IPS DF 6.9 (cell line): ENCODE measurements at places on chromosomes 7 and 10.

DNA sequence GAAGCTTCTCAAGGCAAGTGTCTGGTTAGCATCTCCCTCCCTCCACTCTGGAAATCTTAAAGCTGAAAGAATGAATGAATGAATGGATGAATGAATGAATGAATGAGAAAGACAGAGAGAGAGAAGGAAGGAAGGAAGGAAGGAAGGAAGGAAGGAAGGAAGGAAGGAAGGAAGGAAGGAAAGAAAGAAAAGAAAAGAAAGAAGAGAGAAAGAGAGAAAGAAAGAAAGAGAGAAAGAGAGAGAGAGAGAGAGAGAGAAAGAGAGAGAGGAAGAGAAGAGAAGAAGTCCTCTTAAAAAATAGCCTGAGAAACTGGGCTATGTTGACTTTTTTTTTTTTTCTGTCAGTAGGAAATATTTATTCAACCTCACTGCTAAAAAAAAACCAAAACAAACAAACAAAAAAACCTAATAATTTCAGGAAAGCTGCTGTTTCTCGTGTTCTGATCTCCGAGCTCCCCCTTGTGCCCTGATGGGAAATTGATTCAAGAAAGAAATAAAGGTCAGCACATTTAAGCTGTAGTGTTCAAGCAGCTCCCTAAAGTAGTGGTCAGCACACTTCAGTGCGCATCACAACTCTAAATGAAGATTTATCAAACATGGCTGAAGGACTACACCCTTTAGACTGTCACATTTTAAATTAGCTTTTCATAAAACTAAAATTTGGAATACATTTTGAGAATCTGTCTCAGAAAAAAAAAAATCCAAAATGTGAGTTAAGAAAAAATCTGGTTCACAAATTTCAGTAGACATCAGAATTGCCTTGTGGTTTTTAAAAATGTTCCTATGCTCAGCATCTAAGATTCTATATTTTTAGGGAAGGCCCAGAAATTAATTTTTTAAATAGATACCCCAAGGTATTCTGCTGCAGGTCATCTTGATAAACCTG lies 154.3 kb downstream of the ELAPOR2 start:
- no peak for DNase-seq

- no peak for DNase-seq
Measured at GRCh38 chr10:20879136-20879535, 18.0 kb downstream of the NEBL start.

DNA sequence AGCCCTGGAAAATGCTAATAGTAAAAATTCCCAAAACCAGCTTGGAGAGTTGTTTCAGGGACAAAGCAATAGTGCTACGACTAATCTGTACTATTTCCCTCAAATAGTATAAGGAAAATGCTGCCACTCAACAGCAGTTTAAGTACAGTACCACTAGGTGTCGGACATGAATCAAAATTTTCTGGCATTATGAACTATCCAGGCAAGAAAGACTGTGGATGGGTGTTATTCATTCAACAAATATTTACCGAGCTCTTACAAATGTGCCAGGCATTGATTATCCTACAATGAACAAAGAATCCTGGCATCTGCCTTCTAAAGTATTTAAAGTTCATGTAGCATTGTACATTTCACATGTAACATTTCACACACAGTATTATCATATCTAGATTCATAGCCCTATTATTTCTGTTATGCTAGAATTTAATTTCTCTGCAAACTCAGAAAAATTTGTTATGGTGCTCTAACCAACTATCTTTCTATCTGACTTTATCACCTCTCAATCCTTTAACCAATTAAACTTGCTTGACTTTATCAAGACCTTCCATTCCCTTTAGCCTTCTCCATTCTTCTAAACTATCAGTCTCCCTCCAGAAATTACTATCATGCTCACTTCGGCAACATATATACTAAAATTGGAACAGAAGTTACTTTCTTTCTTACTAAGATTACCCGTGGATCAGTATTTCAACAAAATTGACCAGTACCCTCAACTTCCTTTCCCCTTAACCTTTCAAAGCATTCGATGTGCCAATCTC lies 80.6 kb downstream of the ARHGAP21 start:
- peak; percentile 4 for DNase-seq

DNA sequence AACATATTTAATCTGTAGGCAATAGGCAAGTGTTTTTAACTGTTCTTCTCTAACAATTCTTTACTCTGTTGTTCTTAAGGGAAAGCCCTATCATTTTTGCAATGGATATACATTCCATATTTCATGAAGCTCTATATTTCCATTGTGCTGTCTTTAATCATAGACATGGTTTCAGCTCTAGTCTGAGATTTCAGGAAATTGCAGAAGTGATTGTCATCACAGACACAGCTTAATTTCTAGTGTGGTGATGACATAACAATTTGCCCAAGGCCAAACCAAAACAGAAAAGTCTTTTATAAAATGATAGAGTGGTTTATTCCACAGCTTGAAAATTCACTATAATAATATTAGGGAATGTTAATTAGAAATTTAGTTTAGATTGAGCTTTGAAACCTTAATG lies 494.1 kb upstream of the SEMA3A start:
- DNase-seq: no peak

DNA sequence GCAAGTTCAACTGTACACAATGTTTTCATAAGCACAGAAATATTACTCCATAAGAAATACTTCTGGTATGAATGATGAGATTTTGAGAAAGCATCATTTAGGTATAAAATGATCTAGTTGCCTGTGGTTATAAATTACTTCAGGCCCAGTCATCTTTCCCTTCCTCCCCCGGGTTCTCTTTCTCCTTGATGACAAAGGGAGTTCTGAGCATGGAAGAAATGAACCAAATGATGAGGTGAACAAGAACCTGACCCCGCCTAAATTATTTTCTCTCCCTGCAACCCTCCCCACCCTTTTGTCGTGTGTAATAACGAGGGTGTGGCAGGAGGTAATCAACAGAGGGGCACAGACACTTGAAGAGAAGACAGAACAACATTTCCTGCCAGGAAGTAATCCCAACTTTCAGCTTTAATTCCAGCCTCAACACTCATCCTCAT lies 319.6 kb upstream of the SP8 start:
- no peak for DNase-seq

DNA sequence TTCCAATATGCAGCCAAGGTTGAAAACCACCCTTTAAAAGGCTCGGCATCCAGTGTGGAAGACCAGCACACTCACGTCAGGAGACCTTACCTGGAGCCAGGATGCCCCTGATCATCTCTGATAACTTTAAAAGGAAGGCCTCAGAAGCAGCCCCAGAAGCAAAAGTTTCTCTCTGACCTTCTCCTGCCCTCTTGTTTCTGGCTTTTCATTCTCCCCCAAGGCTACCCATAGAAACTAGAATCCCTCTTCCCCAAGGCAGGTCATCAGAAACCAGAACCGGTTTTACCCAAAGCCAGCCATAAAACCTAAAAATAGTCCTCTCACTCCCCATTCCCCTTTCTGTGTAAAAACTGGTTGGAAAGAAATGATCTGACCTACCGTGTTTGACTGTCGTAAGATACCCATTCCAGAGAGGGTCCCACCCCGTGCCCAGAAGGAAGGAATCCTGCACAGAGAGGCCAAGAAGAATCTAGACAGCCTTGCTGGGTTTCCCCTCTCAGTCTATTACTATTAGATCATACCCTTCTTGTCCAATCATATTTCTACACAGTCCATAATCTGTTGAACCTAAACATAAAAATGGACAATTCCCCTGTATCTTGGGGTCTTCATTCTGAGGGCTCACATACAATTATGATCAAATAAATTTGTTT lies 17.5 kb upstream of the TSPAN14 start:
- no peak for DNase-seq

- no peak for DNase-seq
Measured at GRCh38 chr7:151681726-151682125, 162.0 kb upstream of the RHEB start.

DNA sequence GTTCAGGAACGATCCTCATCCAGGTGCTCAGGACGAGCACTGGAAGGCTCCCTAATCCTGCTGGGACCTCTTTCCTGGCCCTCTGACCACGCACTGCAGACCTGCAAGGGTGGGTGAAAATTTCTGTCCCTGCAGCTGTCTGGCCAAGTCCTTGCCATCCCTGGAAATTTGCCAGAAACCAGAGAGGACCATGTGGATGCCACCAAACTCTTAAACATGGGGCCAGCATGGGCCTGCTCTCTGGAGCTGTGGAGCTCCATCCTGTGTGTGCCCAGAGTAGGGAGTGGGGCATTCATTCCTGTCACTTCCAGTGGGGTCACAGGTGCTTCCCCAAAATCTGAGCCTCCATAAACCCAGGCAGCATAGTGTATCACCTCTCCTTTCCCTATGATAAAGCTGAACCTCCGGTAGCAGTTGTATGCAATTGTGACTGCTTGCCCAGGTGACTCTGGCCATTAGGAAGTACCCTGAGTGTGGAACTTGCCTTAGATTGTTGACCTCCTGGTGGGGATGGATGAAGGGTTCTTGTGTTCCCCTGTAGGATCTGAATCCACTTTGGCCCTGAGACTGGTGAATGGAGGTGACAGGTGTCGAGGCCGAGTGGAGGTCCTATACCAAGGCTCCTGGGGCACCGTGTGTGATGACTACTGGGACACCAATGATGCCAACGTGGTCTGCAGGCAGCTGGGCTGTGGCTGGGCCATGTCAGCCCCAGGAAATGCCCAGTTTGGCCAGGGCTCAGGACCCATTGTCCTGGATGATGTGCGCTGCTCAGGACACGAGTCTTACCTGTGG lies 57.1 kb downstream of the DMBT1 start:
- no peak for DNase-seq

GRCh38 chr7:134949171-134949570 lies 37.1 kb upstream of the AGBL3 start:
- no peak for DNase-seq

- no peak for DNase-seq
Measured at GRCh38 chr7:7290429-7291122, 108.2 kb downstream of the C1GALT1 start.

GRCh38 chr7:88391247-88391646 lies 84.6 kb upstream of the STEAP4 start:
- DNase-seq: no peak

- no peak for DNase-seq
Measured at GRCh38 chr7:30900053-30900452, 11.6 kb upstream of the AQP1 start.

DNA sequence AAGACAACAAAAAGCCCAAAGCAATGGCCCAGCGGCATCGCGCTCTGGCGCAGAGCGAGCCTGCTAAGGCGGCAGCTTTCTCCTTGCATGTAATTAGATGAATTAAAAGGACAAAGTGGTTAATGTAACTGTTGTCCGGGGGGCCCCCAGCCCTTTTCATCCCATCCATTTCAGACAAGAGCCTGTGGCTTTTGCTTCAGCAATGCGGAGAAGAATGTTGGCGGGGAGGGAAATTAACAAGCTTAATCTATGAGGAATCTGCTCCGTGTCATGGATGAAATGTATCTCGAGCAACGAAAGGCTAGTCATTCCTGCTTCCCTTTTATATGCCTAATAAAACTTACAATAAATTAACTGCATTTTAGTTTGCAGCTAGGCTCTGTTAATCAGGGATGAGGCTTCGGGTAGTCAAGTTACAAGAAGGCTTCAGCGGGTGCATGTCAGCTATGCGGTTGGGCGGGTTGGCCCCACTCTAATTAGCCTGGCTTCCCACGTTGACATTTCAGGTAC lies 203.3 kb downstream of the BUB3 start:
- DNase-seq: no peak

DNA sequence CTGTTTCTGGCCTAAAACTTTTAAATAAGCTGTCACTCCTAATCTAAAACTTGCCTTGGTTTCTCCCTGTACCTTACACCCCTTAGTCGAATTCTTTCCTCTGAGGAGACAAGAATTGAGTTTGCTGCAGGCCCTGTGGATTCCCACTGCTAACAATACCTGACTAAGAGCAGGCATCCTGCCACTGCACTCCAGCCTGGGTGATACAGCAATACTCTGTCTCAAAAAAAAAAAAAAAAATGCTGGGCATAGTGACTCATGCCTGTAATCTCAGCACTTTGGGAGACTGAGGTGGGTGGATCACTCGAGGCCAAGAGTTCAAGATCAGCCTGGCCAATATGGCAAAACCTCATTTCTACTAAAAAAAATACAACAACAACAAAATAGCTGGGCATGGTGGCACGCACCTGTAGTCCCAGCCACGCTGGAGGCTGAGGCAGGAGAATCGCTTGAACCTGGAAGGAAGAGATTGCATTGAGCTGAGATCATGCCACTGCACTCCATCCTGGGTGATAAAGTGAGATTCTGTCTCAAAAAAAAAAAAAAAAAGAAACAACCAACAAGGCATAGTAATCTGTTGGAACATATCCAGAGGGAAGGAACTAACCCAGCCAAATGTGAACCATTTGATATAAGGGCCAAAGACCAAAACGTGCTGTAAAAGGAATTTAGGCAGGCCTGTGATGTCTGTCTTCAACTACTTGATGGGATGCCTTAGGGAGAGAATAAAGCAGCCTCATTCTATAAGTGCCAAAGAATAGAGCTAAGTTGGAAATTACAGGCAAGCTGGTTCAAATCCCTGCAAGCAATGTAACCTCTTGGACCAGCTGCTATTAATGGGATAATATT lies 732.7 kb upstream of the AUTS2 start:
- no peak for DNase-seq

DNA sequence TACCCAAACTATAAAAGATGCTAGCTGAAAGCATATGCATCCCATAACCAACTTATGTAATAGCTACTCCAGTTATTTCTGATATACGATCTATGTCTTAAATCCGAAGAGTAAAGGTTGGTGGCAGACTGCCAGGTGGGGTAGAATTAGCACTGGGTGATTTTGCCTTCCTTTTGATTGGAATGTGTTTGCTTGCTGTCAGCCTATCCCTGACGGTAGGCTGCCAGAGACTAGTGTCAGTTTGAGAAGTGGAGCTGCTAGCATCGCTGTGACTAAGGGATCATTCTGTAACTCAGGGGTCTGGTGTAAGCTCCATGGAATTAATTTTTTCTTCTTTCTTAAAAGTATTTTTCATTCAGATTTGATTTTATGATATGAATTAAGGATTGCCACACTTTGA lies 9.5 kb upstream of the SEM1 start:
- DNase-seq: no peak

DNA sequence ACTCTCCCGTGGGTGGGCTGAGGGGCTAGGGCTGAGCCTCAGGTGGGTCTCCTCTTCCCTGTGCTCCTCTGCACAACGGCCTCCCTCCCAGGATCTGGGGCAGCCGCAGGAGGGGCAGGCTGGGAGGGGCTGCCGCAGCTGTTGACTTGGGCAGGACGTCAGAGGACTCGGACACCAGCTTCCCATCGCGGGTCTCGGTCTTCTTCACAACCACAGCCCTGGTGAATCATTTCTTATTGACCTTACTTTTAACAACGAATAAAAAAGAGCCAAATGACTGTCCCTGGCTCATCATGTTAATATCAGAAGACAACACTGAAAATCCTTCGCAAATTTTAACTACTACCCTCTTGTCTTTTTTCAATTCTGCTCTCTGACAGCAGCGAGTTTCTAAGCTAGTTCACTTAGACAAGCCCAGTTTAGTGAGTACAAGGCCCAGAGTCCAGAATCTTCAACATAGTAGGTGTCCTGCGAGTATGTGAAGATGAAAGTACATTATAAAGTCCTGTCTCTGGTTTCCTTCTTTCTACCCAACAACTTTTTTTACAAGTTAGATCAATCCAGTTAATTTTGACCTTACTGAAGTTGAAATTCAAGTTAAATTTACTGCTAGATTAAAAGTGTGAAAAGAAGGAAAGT lies 32.4 kb downstream of the CTNNA3 start:
- DNase-seq: no peak

GRCh38 chr10:95600158-95600557 lies 39.0 kb upstream of the SORBS1 start:
- DNase-seq: no peak
